ENCODE measurements at places on chromosomes 4 and X.
A peak's percentile ranks its signal among the peaks of the same experiment; 100 is the strongest.

GRCh38 chr4:78310007-78310739 is 241.4 kb upstream of the ANXA3 start:
- DNase-seq: no peak

- DNase-seq: no peak
Observed at GRCh38 chr4:165931741-165932140, 58.7 kb downstream of the TLL1 start.

DNA sequence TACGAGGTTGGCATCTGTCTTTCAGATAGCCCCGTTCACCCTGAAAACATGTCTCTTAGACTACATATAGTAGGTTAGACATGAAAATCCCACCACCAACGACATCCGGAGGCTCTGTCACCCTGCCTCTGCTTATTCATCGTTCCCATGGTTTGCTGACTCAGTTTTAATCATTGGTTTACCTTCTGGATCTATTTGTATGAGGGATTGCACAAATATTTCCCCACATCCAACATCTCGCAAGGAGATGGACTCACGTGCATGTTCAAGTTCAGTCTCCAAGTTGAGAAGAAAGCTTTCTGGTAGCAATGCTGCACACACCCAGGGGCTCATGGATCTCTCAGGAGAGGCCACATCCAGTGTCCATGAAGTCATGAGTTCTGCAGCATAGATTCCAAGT is 10.8 kb downstream of the CETN2 start:
- no peak for DNase-seq

- no peak for DNase-seq
Observed at GRCh38 chr4:155807021-155807420, 48.2 kb downstream of the GUCY1B1 start.

DNA sequence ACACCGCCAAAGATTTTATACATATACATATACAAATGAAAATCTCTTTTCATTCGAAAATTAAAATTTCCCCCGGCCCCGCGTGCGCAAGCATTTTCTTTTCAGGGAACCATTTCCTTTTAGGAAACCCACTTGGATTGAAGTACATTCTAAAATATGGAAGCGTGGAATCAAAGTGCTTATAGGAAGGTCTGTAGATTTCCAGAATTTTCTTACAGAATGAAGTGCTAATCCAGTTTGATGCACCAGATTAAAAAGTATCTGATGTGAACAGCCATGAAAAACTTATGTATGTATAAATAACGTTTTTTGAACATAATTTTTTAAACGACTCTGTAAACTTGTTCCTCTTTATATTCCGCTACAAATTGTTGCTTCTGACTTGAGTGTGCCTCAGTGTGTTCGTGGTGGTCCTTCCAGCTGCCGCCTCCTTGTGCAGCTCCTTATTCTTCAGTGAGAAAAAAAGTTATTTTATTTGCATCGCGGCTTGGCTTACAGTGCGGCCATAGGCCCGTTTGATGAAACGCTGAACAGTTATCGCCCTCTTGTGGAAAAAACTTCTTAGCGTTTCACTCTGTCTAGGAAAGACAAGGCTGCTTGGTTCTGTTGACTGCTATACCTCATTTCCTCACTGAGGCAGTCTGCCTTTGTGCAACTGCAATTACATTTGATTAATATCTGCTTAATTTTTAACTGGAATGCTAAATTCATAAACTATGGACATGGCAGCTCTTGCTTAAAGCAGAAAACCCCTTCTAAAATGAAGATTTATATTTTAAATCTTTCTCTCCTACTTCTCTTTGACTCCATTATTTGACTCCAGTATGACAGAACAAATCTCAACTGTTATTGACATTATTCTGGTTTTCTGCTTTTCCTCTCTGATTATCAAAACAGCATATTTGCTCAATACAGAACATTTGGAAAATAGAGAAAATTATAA is 4.7 kb upstream of the NKX6-1 start:
- DNase-seq: no peak

- DNase-seq: no peak
Observed at GRCh38 chr4:8236920-8237195, 32.7 kb upstream of the HTRA3 start.

- no peak for DNase-seq
Observed at GRCh38 chr4:156191044-156191781, 237.5 kb upstream of the CTSO start.

- DNase-seq: peak; percentile 10
Observed at GRCh38 chr4:139555705-139556070, 331 bp downstream of the SETD7 start.
